Right ventricle myocardium inferior (tissue), 1 donor: ENCODE measurements at places on chromosomes 4 and X.
A peak's percentile ranks its signal among the peaks of the same experiment; 100 is the strongest.

- no peak for DNase-seq
Measured at GRCh38 chr4:37821953-37822605, 4.4 kb upstream of the PGM2 start.

- no peak for DNase-seq
Measured at GRCh38 chrX:581720-582298, 48.8 kb upstream of the SHOX start.

DNA sequence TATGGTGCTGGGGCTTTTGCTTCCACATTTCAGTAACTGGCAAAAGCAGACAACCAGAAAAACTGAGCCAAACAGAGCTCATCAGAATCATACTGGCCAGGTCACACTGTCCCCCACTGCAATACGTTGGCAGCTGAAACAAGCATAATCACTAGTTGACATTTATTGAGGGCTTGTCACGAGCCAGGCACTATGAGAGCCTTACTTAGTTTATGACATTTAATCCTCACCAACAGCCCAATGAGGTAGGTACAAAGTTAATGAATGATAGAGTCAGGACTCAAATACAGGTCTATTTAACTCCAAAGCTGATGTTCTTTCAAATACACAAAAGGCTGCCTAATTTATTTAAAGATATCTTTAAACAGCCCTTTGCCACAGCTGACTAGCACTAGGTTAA is 174.0 kb upstream of the MBNL3 start:
- no peak for DNase-seq

- no peak for DNase-seq
Measured at GRCh38 chr4:179539641-179540040, 2097.4 kb upstream of the AGA start.

GRCh38 chr4:173414456-173414855 is 15.5 kb upstream of the SCRG1 start:
- no peak for DNase-seq

- peak; percentile 31 for DNase-seq
Measured at GRCh38 chrX:57286507-57287251, at the start of gene FAAH2. Gene FAAH2, plus strand, starts transcription at chrX:57286706. Its CDS starts 120 bp downstream, at chrX:57286826.

- no peak for DNase-seq
Measured at GRCh38 chr4:41155194-41155830, 59.0 kb downstream of the APBB2 start.

GRCh38 chr4:185997296-185997695 is 71.7 kb upstream of the TLR3 start:
- DNase-seq: peak; percentile 76

- no peak for DNase-seq
Measured at GRCh38 chr4:56272003-56272402, 115.3 kb downstream of the AASDH start.

DNA sequence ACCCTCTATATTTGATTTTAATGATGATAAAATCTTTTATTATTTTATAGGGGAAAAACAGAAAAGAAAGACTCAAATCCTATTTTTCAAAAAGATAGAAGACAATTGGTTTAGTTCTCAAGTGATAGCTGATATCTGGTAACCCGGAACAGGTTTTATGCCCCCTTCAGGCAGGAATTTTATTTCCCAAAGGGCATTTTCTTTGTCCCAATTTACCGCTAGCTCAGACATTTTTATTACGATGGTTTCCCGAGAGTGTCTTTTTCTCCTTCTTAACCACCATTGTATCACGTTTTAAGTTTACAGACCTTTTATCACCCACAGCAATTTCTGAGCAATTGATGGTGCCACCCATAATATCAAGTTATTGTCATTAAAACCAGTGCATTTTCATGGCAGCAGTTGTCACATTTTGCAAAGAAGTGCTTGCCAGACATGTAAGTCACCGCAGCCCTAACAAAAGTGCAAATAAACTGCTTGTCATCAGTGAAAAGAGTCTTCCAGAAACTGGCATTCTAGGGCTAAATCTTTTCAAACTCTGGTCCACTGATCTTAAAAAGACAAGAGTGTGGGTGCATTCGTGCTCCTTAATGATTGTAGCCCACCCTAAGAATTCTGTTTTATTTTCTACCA is 204.8 kb upstream of the VCX start:
- DNase-seq: no peak

GRCh38 chrX:114095789-114096188 is 488.1 kb upstream of the HTR2C start:
- DNase-seq: no peak

DNA sequence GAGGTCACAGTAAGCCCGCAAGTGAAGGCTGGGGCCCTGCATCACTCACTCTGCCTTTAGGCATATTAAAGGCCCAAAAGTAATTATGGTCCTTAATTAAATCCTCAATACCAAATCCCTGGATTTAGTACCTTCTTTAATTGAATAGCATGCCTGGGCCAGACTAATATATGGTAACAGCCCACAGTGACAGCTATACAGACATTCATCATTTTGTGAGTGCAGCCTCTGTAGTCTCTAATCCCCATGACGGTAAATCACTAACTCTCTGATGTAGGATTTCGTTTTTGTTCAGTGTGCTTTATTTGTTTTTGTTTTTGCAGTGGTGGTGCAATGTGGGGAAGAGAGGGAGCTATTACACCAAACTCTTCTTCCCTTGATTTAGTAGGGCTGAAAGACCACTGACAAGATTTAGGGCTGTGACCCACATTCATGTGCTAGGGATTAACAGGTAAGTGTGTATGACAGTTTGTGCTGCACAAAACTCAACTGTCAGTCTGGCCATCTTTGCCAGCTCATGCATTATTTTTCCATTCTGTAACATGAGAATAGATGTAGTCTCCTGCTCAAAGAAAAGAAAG is 60.6 kb upstream of the SLC39A8 start:
- DNase-seq: no peak

GRCh38 chr4:95212692-95213091 is 336.1 kb downstream of the UNC5C start:
- DNase-seq: no peak

DNA sequence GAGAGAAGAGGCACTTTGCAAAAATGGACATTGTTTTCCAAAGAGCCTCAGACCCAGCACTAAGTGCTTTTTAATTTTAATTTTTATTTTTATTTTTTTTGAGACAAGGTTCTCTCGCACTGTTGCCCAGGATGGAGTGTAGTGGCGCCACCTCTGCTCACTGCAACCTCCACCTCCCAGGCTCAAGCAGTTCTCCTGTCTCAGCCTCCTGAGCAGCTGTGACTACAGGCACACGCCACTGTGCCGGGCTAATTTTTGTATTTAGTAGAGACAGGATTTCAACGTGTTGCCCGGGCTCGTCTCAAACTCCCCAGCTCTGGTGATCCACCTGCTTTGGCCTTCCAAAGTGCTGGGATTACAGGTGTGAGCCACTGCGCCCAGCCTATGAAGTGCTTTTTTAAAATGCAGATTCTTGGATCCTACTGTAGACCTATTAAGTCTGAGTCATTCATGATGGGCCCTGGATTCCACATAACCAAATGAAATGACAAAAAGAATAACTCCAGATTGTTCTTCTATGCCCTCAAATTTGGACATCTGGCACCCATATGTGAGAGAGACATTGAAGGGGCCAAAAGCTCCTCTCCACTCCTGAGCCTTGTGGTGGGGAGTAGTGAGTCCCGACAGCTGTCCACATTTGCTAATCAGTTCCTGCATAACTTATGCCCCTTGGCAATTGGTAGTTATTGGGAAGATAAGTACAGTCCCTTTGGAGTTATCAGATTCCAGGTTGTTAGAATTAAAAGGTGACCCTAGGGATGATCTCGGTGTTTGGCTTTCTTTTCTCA is 3.6 kb downstream of the NOCT start:
- no peak for DNase-seq

- DNase-seq: no peak
Measured at GRCh38 chrX:2697306-2697705, 6.2 kb downstream of the CD99 start.

- DNase-seq: no peak
Measured at GRCh38 chr4:87370068-87370467, 20.9 kb downstream of the HSD17B11 start.

DNA sequence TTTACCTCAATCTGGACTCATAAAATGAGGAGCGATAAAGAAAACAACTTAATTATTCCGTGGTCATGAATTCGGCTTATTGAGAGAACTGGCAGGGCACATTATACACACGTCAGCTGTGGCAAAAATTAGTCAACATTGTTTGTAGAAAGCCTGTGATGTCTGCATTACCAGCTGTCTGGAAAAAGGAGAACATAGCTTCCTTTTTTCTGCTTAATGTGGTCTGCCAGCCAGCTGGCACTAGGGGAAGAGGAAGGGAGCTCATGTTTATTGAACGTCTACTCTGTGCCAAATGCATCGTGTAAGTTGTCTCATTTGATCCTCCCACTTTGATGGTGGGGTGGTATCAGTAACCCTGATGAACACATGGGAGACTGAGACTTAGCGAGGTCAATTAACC is 367.6 kb downstream of the ARHGAP24 start:
- DNase-seq: no peak

- DNase-seq: no peak
Measured at GRCh38 chrX:77776659-77777058, 9.4 kb downstream of the ATRX start.

DNA sequence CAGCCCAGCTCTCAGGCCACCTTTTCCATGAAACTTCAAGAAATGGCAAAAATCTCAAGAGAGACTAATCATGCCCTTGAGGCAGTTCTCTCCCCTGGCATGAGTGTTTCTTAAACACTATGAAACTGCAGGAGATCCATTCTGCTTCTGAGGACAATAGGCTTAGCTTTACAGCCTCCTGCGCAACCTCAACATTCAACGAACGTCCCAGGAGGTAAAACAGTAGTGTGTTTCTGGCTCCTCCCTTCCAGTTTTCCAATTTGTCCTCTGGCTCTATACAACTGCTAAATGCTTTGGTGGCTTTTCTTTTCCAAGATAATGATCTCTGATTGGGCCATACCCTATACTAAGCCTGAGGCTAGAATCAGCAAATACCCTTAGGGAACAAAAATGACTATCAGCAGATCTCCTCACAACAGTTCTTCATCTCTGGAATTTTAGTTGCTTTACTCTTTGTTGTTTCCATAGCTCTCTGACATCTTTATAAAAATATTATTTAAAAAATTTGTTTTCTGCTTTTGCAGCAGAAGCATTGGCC is 87.0 kb upstream of the FAT1 start:
- no peak for DNase-seq

- DNase-seq: no peak
Measured at GRCh38 chr4:168118116-168118655, 25.8 kb downstream of the ANXA10 start.

GRCh38 chr4:53890461-53890860 is 173.9 kb downstream of the CHIC2 start:
- DNase-seq: no peak

GRCh38 chr4:137360761-137361160 is 171.5 kb downstream of the PCDH18 start:
- DNase-seq: no peak

DNA sequence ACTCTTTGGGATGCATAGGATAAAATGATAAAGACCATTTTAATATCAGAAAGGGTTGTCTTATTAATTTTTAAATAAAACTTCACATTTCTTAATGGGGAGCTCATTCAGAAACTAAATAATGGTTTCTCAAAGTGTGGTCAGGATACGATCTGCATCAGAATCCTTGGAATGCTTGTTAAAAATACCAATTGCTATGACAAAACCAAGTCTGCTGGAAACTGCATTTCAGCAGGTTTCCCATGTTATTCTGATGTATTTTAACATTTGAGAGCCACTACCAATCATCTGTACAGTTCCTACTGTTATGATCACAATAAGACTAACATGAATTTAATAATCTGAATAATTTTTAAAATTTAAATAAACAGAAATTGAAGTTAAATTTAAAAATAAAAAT is 115.1 kb downstream of the SOWAHB start:
- DNase-seq: no peak

DNA sequence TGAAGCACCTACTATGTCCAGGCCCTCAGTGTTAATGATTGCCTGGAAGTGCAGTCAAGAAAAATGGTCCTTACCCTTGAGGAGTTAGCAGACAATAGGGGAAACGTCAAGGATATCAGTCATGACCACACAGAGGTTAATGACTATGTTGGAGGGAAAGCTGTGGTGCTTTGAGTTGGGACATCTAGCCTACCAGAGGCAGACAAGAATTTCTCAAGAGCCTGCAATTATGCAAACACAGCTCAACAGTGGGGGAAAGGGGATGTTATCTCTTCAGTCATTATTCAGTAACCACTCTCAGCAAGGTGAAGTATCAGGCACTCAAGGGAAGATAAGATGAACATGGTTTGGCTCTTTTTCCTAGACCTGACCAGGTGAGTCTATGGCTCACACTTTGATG is 7.0 kb upstream of the FGFBP1 start:
- no peak for DNase-seq

- DNase-seq: no peak
Measured at GRCh38 chr4:137994853-137995252, 247.3 kb downstream of the SLC7A11 start.

DNA sequence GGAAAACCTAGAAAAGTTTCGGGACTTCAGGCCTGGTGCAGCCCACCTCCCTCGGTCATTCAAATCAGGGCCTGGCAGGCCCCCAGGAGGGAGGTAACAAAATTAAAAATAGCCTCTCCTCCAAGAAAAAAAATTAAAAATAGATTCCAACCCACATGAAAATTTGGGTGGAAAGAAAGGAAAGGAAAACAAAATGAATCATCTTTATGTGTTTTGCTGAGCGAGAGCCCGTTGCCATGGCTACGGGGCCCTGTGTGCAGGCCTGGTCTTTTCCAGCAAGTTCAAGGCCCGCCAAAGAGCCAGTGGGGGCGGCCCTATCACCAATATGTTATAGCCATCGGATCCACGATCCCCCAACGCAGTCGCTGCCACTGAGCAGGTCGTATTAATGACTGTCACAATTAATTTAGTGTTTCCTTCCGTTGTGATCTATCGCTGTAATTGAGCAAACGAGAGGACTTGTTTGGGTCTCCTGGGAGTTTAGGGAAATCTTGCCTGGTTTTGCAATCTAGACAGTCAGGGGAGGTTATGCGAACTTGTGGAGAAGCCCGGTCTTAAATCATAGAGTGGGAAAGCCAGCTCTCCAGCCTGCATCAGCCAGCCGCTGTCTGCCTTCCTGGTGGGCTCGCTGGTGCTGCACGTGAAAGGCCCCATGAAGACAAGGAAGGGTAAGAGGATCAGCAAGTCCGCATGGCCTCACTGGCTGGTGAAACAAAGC is 452.4 kb downstream of the BCOR start:
- DNase-seq: peak; percentile 76

GRCh38 chr4:105139646-105140045 is 7.0 kb upstream of the TET2 start:
- no peak for DNase-seq

- no peak for DNase-seq
Measured at GRCh38 chrX:46698691-46699090, 60.2 kb downstream of the SLC9A7 start.

GRCh38 chr4:153934688-153935017 is 145.8 kb upstream of the SFRP2 start:
- DNase-seq: no peak

DNA sequence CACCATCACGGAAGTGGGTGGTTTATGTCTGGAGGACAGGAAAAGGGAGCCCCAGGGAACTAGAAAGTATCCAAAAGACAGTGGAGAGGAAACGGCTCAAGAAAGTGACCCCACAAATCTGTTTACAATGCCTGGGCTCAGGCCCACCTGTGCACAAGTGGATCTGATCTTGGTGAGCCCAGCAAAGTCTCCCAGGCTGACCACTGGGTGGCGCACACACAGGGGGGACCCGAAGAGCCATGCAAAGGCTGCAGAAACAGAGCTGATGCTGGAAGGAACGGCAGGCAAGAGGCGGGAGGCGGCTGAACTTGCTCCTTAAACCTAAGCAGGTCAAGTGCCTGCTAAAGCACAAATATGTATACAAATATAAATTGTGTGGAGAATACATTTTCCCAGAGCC is 9.6 kb downstream of the HAUS7 start:
- DNase-seq: no peak
